ENCODE measurements at places on chromosomes 2 and 18.

DNA sequence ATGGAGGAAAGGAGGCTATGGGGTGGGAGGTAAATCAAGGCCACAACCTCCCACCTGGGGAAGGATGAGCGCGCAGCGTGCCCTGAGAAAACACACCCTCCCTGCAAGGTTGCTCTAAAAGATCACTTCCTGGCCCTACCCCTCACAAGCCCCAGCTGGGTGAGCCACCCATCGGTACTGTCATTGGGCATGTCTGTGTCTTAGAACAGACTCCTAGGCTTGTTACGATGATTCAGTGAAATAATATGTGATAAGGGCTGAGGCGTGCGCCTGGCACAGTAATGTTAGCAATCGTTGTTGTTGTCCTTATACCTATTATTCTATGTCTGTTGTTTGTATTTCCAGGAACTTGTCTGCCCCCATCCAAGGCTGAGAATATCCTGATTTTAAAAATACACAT lies 175.1 kb downstream of the ZFP36L2 start:
- no peaks in the 10 kb centered on the region for H3K27me3 ChIP-seq
- DNase-seq: no peak
- no peak overlapping the region for H3K27ac ChIP-seq
- H3K4me1 ChIP-seq: peaks cover 53% of the 10 kb centered on the region
- H3K4me3 ChIP-seq: no peak overlapping the region

GRCh38 chr2:36820942-36821605 lies 124.6 kb downstream of the VIT start:
- H3K36me3 ChIP-seq: no peaks in the 10 kb centered on the region
- no peak overlapping the region for H3K27ac ChIP-seq
- peaks cover 3% of the 10 kb centered on the region for H3K27me3 ChIP-seq
- no peak for DNase-seq
- H3K4me1 ChIP-seq: no peaks in the 10 kb centered on the region

DNA sequence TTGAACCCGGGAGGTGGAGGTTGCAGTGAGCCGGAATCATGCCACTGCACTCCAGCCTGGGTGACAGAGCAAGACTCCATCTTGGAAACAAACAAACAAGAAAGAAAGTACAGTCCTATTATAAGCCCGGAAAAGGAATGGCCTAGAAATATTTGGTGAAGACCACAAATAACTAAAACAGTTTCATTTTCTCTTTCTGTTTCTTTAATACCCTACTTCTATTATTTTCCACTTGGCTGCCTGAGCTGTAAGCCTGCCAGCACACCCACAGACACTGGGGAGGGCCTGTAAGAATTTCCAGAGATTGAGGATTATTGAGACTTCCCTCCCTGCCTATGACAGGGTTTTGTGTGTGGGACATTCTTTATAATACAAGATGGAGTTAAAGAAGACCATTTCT lies 188.0 kb upstream of the DCC start:
- no peak for DNase-seq
- H3K27ac ChIP-seq: no peak overlapping the region
- H3K4me1 ChIP-seq: no peaks in the 10 kb centered on the region
- no peaks in the 10 kb centered on the region for H3K27me3 ChIP-seq

DNA sequence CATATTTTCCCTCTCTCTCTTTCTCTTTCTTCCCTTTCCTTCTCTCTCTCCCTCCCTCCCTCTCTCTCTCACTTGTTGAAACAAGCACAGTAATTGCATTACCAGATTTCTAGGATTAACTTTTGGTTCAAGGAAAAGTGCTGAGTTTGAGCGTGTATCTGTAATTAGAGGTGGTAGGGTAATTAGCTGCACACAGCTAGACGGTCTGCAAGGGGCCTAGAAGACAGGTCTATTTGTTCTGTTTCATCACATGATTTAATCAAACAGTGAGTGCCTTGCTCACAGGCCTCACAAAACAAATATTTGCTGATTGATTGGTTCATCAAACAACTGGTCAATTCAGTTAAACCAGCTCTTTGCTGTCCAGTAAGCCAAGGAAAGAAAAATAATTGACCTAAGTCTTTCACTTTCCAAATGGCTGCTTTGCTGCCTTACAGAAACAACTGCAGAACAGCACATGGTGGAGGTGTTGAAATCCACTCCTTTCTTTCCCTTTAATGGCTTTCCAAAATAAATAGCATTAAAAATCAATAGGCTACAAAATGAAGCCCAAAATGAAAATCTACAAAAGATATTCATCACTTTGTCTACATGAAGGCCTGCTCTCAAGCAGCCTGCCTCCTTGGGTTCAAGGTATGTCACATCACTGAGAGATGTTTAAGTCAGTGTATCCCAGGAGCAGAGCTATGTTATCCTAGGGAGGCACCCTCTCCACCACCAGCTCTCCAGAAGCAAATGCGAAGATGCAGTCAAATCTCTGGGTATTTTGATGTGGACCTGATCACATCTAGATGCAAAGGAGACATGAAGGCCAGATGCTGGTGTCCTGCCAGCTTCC lies 264.4 kb upstream of the SIX2 start:
- no peaks in the 10 kb centered on the region for H3K27me3 ChIP-seq
- H3K4me1 ChIP-seq: peaks cover 59% of the 10 kb centered on the region
- DNase-seq: no peak
- no peaks in the 10 kb centered on the region for H3K36me3 ChIP-seq
- no peak overlapping the region for H3K27ac ChIP-seq
- H3K4me3 ChIP-seq: no peak overlapping the region

GRCh38 chr2:233446121-233446520 lies 91.8 kb downstream of the DGKD start:
- H3K36me3 ChIP-seq: peaks cover 14% of the 10 kb centered on the region
- no peaks in the 10 kb centered on the region for H3K27me3 ChIP-seq
- no peak overlapping the region for H3K4me3 ChIP-seq
- H3K27ac ChIP-seq: no peak overlapping the region

GRCh38 chr2:19837235-19837766 lies 64.5 kb downstream of the TTC32 start:
- DNase-seq: no peak
- H3K4me1 ChIP-seq: no peaks in the 10 kb centered on the region
- H3K27me3 ChIP-seq: 0 out of 2 replicates have a peak, but pooled peaks cover 4% of the 10 kb centered on the region
- no peaks in the 10 kb centered on the region for H3K36me3 ChIP-seq
- H3K4me3 ChIP-seq: no peak overlapping the region

DNA sequence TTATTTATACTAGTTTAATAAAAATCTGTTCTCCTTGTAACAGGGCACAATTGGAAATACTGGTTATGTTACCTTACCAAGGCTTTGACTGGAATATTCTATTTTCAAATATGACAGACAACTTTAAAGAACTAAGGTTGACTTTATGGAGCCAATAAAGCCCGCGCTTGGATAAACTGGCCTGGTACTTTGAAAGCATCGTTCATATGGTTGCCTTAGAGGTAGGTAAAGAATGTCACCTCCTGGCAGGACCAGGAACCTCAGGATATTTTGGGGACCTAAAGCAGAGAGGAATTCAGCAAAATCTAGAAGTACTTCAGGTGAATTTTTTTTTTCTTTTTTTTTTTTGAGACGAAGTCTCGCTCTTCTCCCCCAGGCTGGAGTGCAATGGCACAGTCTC lies 71.2 kb upstream of the CREB1 start:
- DNase-seq: no peak

- no peak for DNase-seq
- no peak overlapping the region for H3K4me3 ChIP-seq
- H3K27ac ChIP-seq: no peak overlapping the region
- H3K27me3 ChIP-seq: no peaks in the 10 kb centered on the region
- H3K36me3 ChIP-seq: no peaks in the 10 kb centered on the region
- no peaks in the 10 kb centered on the region for H3K4me1 ChIP-seq
Measured at GRCh38 chr2:112162956-112163355, 24.8 kb downstream of the FBLN7 start.

DNA sequence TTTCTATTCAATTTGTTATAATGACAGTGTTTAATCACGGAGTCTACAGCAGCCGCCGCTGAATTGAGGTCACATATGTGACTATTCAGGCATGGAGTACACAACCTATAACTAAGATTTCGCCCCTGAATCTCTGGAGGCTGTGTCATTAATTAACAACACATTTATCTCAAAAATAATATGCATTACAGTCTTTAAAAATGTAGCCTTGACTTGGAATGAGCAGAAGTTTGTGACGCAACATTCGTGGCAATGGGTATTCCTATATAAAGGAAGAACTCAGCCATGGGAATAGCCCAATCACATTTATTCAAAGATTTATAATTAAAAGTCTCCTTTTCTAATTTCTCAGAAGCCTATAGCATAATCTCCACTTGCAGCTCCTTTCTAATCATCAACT lies 60.6 kb upstream of the LYPD1 start:
- H3K4me3 ChIP-seq: no peak overlapping the region
- H3K36me3 ChIP-seq: no peaks in the 10 kb centered on the region
- no peaks in the 10 kb centered on the region for H3K4me1 ChIP-seq
- H3K27me3 ChIP-seq: peaks cover 2% of the 10 kb centered on the region
- H3K27ac ChIP-seq: no peak overlapping the region

GRCh38 chr2:239343460-239343859 lies 57.4 kb downstream of the HDAC4 start:
- no peaks in the 10 kb centered on the region for H3K4me1 ChIP-seq
- H3K4me3 ChIP-seq: no peak overlapping the region
- no peaks in the 10 kb centered on the region for H3K27me3 ChIP-seq

DNA sequence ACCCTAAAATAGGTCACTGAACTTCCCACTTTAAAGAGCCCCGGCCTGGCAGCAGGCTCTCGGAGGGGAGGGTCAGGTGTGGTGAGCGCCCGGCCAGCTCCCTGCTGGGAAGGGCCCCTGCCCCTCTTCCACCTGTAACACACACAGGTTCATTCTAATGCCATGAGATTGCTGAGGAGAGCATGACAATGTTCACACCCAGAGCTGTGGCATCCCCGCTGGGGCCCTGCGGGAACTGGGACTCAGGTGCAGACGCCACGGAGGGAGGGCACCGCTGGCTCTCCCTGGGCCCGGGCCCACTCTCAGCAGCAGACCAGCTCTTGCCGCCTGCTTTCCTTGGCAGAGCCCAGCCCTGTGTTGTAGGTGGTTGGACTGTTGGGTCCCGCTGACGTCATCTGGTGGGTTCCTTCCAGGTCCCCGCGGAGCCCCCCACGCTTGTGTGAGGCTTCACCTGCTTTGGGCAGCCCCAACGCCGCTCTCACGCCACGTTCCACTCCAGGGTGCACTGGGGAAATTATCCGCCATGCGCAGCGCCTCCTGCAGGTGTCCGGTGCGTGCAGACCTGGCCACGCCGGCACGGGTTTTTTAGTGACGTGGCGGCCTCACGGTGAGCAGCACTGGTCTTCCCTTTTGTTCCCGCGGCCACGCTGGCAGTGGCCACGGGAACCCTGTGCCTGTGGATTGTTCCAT lies 50.4 kb upstream of the KCNG2 start:
- H3K4me1 ChIP-seq: no peaks in the 10 kb centered on the region
- no peaks in the 10 kb centered on the region for H3K36me3 ChIP-seq
- no peak for DNase-seq
- H3K4me3 ChIP-seq: no peak overlapping the region
- H3K27ac ChIP-seq: no peak overlapping the region

DNA sequence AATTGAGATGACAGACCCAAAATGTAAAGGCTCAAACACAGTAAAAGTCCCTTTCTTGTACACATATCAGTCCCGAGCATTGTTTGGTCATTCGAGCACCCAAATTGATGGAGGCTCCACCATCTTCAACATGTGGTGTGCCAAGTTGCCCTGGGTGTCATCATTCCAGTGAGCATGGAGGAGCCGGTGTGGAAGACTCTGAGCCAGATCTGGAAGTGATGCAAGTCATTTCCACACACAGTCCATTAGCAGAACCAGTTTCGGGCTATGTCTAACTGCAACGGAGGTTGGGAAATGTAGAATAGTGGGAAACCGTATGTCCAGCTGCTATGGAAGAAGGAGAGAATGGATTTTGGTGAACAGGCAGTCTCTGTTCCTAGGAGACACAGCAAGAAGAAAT lies 40.9 kb upstream of the BZW1 start:
- H3K27ac ChIP-seq: no peak overlapping the region
- H3K4me3 ChIP-seq: no peak overlapping the region
- DNase-seq: no peak
- no peaks in the 10 kb centered on the region for H3K36me3 ChIP-seq
- H3K4me1 ChIP-seq: no peaks in the 10 kb centered on the region

GRCh38 chr2:26852405-26853306 lies 4.7 kb downstream of the DPYSL5 start:
- H3K27ac ChIP-seq: no peak overlapping the region
- peak; percentile 62 for DNase-seq
- H3K36me3 ChIP-seq: no peaks in the 10 kb centered on the region
- H3K4me3 ChIP-seq: no peak overlapping the region
- H3K27me3 ChIP-seq: peaks cover 6% of the 10 kb centered on the region

- H3K36me3 ChIP-seq: no peaks in the 10 kb centered on the region
- no peaks in the 10 kb centered on the region for H3K27me3 ChIP-seq
- peaks cover 5% of the 10 kb centered on the region for H3K4me1 ChIP-seq
Measured at GRCh38 chr2:55482186-55482884, 37.2 kb upstream of the CFAP36 start.

- H3K27me3 ChIP-seq: no peaks in the 10 kb centered on the region
- H3K27ac ChIP-seq: no peak within 1 kb of the TSS
- peaks cover 25% of the 10 kb centered on the region for H3K4me1 ChIP-seq
Measured at GRCh38 chr2:210315015-210315788, at the start of gene MYL1. Gene MYL1 (minus strand): TSS chr2:210315174. CDS start chr2:210315042, 132 bp downstream.

DNA sequence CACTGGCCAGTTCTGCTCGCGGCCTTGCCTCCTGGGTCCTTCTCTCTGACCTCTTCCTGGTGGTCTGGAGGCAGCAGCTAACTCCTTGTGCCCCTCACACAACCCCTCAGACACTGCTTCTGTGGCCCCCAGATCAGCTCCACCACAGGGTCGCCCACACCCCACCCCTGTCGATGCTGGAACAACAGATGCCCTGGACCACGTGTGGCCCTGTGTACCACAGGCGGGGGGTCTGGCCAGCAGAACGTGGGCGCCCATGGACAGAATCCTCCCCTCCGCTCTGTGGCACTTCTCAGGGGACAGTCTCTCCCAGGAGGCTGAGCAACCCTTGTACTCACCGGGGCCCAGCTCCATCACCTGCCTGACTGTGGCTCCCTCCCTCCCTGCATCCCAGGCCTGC lies 245.6 kb downstream of the NDUFA10 start:
- H3K4me1 ChIP-seq: peaks cover 15% of the 10 kb centered on the region
- no peak overlapping the region for H3K4me3 ChIP-seq
- no peak overlapping the region for H3K27ac ChIP-seq
- H3K27me3 ChIP-seq: no peaks in the 10 kb centered on the region
- DNase-seq: no peak

DNA sequence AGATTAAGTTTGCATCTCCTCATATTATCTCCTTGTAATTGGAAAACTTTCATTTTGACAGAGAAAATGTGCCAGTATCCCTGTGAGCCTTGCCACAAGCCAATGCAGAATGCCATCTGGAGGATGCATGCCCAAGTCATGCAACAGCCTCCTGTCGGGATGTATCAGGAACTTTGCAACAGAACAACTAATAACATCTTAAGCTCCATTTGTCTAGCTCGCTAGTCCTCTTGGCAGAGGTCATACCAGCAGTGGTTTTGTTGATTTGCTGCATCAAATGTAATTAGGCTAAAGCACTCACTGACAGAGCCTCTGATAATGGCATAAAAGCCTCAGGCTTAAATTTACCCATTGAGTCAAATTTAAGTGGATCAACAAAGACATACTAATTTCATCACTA lies 125.8 kb downstream of the UBE2E3 start:
- H3K27ac ChIP-seq: no peak overlapping the region
- no peaks in the 10 kb centered on the region for H3K36me3 ChIP-seq
- no peak overlapping the region for H3K4me3 ChIP-seq
- H3K27me3 ChIP-seq: no peaks in the 10 kb centered on the region

All from SJCRH30 (cell line).